ENCODE measurements at places on chromosomes 12 and 14.

DNA sequence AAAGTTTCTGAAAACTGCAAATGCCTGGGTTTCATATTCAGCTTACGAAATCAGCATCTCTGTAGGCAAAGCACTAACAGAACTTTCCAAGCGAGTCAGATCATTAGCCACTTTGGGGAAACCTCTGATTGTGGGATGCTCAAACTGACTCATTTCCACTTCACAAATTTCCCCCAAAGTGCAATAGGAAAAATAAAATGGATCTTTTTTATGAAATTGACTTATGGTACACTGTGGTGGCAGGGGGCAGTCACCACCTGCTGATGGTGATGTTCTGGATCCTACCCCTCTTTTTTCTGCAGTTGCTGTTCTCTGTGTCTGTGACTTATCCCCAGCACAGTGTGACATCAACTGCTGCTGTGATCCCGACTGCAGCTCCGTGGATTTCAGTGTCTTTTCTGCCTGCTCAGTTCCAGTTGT lies 5.6 kb downstream of the TCTN1 start:
- DNase-seq, result no peak

- DNase-seq, result no peak
Observed at GRCh38 chr12:98291828-98292227, 223.6 kb upstream of the TMPO start.

- DNase-seq, result no peak
Observed at GRCh38 chr12:25377469-25378177, 126.9 kb upstream of the KRAS start.

DNA sequence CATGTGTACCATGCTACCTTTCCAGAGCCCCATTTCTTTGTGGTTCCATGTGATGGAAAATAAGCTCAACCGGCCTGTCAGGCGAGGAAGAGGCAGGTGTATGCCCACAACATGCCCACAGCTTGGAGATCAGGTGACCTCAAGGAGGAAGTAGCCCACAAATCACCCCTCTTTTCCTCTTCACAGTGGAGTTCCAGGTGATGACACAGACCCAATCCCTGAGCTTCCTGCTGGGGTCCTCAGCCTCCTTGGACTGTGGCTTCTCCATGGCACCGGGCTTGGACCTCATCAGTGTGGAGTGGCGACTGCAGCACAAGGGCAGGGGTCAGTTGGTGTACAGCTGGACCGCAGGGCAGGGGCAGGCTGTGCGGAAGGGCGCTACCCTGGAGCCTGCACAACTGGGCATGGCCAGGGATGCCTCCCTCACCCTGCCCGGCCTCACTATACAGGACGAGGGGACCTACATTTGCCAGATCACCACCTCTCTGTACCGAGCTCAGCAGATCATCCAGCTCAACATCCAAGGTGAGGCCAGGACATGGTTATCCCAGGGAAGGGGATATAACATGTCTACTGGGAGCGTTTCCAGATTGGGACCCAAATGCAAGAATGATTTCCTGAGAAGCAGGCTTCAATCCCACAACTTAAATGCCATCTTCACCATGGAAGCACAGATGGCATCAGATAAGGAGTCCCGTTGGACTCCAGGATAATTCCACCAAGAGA lies 5.5 kb downstream of the TAPBPL start:
- DNase-seq, result no peak

All from T-helper 22 cell (primary cell).